ENCODE measurements at places on chromosomes 7 and 10. TPM values are rescaled to one million over a fixed set of nuclear protein-coding genes. Genes with fewer than 3 reads are reported as not detected.

- DNase-seq, result no peak
Measured at GRCh38 chr10:97007417-97007816, 175.3 kb downstream of the LCOR start.

- DNase-seq, result no peak
Measured at GRCh38 chr7:95977994-95978393, 205.6 kb downstream of the DYNC1I1 start.

GRCh38 chr10:86472061-86472460 lies 49.5 kb downstream of the WAPL start:
- no peak for DNase-seq

The MYOF gene
- 0.14 TPM for total RNA-seq

The TUBB8 gene
- total RNA-seq, result not detected

All from CD4-positive, alpha-beta T cell (primary cell).